ENCODE measurements at places on chromosomes 1 and 21.
A peak's percentile ranks its signal among the peaks of the same experiment; 100 is the strongest.

- peaks cover 7% of the 10 kb centered on the region for H3K27me3 ChIP-seq
- H3K4me1 ChIP-seq = no peaks in the 10 kb centered on the region
- no peak overlapping the region for H3K4me3 ChIP-seq
- H3K27ac ChIP-seq = no peak overlapping the region
- H3K36me3 ChIP-seq = no peaks in the 10 kb centered on the region
Measured at GRCh38 chr1:67650061-67650460, 34.9 kb upstream of the GADD45A start.

DNA sequence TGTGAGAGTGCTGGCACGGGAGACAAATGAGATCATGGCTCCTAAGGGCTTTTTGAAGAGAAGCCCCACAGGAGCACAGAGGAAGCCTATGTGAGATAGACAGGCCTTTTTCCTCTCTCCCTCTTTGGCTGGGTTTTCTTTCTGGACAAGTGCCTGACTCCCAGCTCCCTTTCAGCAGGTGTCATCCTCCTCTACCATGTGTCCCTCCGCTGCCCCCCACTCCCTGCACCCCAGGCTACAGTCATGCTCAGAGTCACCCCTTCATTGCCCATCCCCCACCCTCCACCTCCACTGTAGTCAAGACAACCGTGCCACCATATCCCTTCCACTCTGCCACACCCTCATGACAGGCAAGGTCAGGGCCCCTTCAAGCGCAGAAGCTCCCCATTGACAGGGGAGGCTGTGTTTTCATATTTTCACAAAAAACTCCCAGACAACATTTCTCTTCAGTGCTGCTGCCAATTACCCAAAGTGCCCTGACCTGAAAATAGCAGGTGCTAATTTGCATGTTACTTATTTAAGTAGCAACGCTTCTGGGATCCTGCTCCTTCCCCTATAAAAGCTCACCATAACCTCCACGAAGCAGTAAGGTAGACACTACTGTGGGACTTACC is 92.1 kb upstream of the IPO9 start:
- no peak for DNase-seq
- no peaks in the 10 kb centered on the region for H3K36me3 ChIP-seq
- H3K27me3 ChIP-seq = peaks cover 8% of the 10 kb centered on the region
- no peak overlapping the region for H3K27ac ChIP-seq

GRCh38 chr1:198529414-198529813 is 11.1 kb downstream of the ATP6V1G3 start:
- no peak overlapping the region for H3K27ac ChIP-seq
- DNase-seq = no peak
- H3K36me3 ChIP-seq = no peaks in the 10 kb centered on the region

DNA sequence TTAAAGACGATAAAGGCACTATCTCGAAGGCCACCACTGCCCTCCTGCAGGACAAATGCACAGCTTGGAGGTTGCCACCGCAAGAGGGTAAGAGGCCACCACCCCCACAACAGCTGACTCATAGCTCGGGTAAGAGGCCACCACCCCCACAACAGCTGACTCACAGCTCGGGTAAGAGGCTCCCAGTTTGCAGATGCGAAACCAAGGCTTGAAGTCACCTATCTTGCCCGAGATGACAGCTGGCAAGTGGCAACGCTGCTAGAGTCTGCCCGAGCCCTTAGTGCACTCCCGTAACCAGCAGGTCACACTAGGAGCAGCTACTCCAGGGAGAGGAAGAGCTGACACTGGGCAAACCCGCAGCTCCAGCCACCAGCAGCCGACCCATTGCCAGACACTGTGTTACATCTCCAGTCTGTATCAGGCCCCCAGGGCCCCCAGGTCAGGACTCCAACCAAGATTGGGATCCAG is 17.1 kb upstream of the SPSB1 start:
- peaks cover 7% of the 10 kb centered on the region for H3K36me3 ChIP-seq
- peaks cover 9% of the 10 kb centered on the region for H3K4me1 ChIP-seq
- no peak overlapping the region for H3K27ac ChIP-seq

DNA sequence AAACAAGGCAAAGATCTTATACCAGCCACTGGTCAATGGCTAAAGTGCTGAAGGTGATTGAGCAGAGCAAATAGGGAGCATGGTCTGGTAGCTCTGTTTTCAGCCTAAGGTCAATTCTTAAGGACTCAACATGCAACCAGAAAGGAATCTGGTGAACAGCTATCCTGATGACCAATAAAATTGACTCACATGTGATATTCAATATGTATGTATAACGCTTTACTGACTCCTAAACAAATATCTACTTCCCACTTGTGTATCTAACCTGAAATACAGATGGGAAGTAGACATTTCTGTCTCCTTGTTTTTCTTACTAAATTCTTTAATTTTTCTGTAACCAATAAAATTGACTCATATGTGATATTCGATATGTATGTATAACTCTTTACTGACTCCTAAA is 24.9 kb upstream of the CTH start:
- peaks cover 21% of the 10 kb centered on the region for H3K27me3 ChIP-seq
- H3K4me3 ChIP-seq = no peak overlapping the region
- no peaks in the 10 kb centered on the region for H3K4me1 ChIP-seq

DNA sequence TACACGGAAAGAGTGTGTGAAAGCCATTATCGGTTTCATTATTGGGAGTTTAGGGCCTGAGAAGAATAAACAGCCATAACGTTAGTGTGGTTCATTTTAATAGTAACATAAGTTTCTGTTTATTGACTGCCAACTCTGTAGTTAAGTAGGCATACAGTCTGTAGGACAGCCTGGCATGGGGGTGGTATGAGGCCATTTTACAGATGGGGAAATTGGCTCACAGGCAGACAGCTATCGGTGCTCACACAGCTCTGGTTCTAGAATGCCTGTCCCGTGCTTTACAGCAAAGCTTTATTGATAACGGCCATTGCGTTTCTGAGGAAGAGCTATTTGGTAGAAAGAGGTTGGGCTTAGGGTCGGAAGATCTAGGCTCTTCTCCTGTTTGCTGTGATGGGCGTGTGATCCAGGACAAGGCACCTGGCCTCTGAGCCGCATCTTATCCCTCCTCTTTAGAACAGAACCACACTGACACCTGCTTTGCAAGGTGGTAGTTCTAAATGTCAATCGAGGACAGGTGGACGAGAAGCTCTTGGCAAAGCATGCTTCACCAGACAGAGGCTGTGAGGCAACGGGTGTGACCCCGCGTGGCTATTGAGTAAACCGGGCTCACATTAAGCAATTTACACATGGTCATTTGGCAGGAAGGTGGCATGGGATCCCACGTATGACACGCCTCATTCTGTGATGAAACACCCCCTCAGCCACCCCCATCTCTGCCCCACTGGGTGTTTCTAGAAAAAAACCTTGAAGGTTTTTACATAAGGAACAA is 14.9 kb downstream of the ETS2 start:
- no peaks in the 10 kb centered on the region for H3K27me3 ChIP-seq
- H3K4me1 ChIP-seq = no peaks in the 10 kb centered on the region
- H3K4me3 ChIP-seq = no peak overlapping the region
- DNase-seq = no peak
- H3K36me3 ChIP-seq = peaks cover 49% of the 10 kb centered on the region
- no peak overlapping the region for H3K27ac ChIP-seq

GRCh38 chr1:20339811-20340457 is 49.3 kb downstream of the VWA5B1 start:
- H3K27me3 ChIP-seq = peaks cover 19% of the 10 kb centered on the region
- DNase-seq = no peak
- H3K4me1 ChIP-seq = peaks cover 11% of the 10 kb centered on the region
- H3K4me3 ChIP-seq = no peak overlapping the region
- no peaks in the 10 kb centered on the region for H3K36me3 ChIP-seq

DNA sequence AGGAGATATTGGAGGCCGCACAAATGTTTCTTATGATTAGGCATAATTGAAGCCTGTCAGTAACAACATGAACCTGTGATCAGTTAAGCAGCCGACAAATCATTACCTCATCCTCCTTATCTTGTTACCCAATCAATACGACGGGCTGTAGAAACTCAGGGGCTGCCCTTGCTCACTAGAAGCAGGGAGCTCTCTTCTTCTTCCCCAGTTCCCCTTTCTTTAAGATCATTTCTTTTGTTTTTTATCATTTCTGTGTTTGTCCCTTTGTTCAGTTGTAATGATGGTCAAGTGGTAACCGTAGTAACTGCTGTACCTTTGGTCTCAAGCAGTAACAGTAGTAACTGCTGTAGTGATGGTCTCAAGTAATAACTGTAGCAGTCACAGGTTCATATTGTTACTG is 13.8 kb upstream of the FCGR2A start:
- H3K4me3 ChIP-seq = no peak overlapping the region
- H3K4me1 ChIP-seq = peaks cover 4% of the 10 kb centered on the region
- no peak overlapping the region for H3K27ac ChIP-seq
- no peaks in the 10 kb centered on the region for H3K36me3 ChIP-seq

DNA sequence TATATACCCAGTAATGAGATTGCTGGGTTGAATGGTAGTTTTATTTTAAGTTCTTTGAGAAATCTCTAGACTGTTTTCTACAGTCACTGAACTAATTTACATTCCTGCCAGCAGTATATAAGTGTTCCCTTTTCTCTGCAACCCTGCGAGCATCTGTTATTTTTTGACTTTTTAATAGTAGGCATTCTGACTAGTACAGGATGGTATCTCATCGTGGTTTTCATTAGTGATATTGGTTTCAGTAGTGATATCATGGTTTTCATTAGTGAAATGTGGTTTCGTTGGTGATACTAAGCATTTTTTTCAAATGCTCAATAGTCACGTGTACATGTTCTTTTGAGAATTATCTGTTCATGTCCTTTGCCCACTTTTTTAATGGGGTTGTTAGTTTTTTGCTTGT is 316.8 kb downstream of the PTBP2 start:
- H3K27me3 ChIP-seq = no peaks in the 10 kb centered on the region
- no peak overlapping the region for H3K27ac ChIP-seq
- no peak for DNase-seq
- no peaks in the 10 kb centered on the region for H3K4me1 ChIP-seq
- H3K4me3 ChIP-seq = no peak overlapping the region

- H3K36me3 ChIP-seq = no peaks in the 10 kb centered on the region
- DNase-seq = no peak
- no peaks in the 10 kb centered on the region for H3K27me3 ChIP-seq
- H3K27ac ChIP-seq = peak overlapping the region; percentile 94
- peaks cover 53% of the 10 kb centered on the region for H3K4me1 ChIP-seq
Measured at GRCh38 chr21:33205476-33205875, 24.3 kb upstream of the IFNAR2 start.

DNA sequence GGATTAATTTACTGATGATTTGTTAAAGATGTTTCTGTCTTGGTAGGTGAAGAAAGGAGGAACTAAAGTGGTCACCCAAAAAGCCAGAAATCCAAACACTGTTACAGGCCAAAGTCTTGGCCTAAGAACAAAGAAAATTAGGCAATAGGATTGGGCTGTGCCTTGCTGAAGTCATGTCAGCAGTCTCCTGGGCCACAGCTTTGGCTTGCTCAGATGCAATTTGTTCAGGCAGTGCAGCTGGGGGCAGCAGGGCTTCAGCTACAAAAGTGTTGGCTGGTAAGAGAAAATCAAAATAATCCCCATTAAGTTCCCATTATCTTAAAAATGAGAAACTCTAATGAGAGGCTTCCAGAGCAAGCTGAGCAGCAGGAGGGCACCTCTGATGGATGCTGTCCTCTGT is 14.0 kb upstream of the RAP1A start:
- no peak for DNase-seq
- H3K4me1 ChIP-seq = peaks cover 54% of the 10 kb centered on the region
- no peaks in the 10 kb centered on the region for H3K36me3 ChIP-seq

GRCh38 chr21:21241391-21241790 is 243.2 kb downstream of the NCAM2 start:
- no peaks in the 10 kb centered on the region for H3K4me1 ChIP-seq
- DNase-seq = no peak
- H3K4me3 ChIP-seq = no peak overlapping the region
- no peaks in the 10 kb centered on the region for H3K27me3 ChIP-seq
- H3K27ac ChIP-seq = no peak overlapping the region

DNA sequence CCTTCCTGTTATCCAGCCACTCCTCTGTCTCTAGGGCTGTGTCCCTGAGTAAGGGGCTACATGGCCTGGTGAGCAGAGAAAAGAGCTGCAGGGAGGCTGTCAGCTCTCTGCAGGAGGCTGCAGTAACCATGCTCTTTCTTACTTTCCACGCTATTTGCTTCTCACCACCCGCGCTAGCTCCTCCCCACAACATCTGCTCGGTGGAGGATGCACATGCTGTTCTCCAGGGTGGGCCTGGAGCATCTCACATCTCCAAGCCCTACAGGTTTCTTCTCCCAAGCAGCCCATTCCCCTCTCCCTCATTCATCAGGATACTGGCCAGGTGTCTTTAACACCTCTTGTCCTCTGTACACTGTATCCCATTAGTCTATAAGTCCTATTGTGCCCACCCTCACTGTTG is 103.8 kb downstream of the IER5 start:
- no peaks in the 10 kb centered on the region for H3K36me3 ChIP-seq
- H3K27me3 ChIP-seq = peaks cover 27% of the 10 kb centered on the region
- H3K27ac ChIP-seq = no peak overlapping the region
- no peak for DNase-seq
- peaks cover 4% of the 10 kb centered on the region for H3K4me1 ChIP-seq
